HepG2 (cell line): ENCODE measurements at places on chromosomes 7 and 10.

DNA sequence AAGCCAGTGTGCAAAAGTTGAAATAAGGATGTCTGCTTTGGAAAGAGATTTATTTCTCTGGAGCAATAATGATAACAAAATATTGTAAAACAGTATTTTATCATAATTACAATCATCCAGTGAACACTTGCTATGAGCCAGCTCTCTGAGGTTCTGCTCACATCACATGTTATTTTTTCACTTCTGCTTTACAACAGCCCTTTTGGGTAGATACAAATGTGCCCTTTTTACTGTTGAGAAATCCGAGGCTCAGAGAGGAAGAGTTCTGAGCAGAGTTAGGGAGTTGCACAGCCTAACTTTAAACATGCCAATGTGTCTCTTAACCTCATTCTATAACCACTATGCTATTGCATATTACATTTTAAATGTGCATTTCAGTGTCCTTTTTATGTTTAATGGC lies 232.6 kb upstream of the CDC14C start:
- DNase-seq = no peak

DNA sequence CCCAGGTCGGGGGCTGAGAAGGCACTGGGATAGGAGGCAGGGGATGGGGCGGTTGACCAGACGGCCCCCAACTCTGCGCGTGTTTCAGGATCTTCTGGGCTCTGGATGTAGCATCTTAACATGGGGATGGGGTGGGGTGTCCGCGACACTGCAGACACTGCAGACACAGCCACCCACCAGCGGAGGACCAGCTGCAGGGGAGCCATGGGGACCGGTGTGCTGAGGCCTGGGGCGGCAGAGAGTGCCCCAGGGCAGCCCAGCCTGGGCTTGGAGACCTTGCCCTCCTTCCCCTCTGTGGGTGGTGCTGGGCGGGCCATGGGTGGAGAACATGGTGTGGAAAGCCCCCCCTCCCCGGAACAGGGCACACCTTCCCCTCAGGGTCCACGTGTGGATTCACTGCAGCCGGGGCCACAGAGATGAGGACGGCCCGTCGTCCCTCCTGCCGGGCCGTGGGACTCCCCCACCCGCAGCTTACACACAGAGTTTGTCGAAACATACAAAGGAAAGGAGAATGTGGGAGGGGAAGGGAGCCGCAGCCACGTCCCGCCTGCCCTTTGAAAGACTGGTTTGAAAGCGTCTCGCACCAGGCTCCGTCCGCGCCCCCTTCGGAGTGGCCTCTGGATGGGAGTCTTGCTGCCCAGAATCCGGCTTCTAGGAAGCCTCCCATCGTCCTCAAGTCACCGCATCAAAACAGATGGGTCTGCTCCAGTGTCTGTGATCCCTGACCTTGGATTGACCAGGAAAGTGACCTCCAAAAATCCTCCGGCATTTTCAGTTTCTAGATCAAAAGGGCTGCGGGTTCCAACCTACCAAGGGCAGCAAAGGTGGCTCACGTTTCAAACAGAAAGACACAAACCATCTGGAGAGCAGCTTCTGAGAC lies 91.5 kb upstream of the TCERG1L start:
- DNase-seq = no peak

DNA sequence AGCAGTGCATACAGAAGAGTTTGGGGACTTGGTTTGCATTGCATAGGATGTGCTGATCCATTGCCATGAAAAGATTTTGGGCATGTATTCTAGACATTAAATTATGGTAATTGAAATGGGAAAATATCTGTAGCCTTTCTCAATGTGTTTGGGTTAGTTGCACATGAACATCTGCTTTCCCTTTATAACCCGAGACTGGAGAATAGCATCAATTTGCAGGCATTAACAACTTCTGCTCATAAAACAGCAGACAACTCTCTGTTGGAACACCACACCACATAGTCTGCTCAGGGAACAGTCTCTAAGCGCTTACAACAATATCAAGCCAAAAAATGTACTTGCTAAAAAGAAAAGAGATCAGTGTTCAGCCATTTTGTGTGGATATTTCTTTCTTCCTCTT lies 1391.1 kb upstream of the LRRTM3 start:
- no peak for DNase-seq

- no peak for DNase-seq
Measured at GRCh38 chr7:43303740-43304241, 191.3 kb downstream of the HECW1 start.

GRCh38 chr10:35933940-35934641 lies 292.0 kb upstream of the FZD8 start:
- no peak for DNase-seq

- DNase-seq = no peak
Measured at GRCh38 chr7:9958486-9958885, 1015.2 kb upstream of the PHF14 start.

GRCh38 chr7:113446391-113446790 lies 328.0 kb upstream of the SMIM30 start:
- no peak for DNase-seq

- no peak for DNase-seq
Measured at GRCh38 chr10:72426986-72427385, 72.3 kb upstream of the DNAJB12 start.

DNA sequence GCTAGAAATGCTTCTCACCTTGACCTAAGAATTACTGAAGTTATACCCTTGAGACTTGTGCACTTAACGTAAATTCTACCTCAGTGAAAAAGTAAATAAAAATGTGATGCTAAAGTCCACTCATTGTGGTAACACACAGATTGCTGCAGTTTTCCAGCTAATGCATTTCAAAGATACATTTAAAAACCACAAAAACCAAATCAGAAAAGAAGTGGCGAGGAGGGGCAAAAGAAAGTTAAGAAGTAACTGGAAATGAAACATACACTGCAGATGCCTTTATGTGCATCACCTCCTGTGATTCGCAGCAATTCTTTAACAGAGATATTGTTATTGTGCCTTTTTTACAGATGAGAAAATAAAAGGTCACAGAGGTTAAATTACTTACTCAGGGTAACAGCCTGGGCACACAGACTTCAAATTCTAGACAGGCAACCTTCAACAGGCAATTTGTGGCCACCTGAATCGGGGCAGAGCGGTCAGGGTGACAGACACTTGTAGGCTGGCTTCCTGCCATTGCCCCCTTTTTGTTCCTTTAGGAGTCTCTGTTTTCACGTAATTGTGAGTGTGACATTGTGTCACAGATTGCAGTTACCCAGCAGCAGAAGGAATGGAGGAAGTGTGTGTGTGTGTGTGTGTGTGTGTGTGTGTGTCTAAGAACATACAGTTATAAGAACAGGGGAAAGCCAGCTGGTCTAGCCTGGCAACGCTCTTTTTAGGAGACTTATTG lies 1.9 kb downstream of the WIPF3 start:
- DNase-seq = no peak

DNA sequence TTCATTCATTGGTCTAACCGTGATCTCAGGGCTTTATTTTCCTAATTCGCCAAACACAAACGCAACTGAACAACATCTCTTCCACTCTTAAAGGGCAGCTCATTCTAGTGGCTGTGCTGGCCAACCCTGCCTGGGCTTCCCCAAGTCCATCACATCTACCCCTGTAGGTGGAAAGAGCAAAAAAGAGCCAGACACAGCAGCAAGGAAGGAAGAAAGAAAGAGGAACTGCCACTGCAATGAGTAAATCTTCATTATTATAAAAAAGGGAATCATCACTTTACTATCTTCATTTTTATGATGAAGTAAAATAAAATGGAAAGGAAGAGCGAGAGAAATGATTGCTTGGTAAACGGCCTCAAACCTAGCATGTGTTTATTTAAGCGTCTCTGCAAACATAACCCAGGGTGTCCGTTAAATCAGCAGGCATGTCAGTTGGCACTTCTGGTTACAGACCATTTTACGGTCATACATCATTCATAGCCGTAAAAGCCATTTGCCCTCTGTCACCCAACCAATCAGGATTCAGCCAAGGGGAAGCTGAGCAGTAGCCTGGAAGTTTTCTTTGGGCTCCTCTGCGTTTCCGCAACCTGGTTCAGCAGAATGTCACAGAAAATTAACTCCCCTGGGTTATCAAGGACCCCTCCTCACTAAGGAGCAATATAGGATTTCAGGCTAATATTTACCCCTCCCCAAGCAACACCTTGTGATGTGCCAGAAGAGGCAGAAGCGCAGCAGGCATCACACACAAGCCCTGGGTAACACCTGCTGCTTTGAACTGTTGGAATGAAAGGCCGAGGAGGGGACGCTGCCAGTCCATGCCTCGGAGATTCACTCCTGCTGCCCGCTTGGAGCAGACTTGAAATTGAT lies 234.0 kb downstream of the SNX10 start:
- no peak for DNase-seq

DNA sequence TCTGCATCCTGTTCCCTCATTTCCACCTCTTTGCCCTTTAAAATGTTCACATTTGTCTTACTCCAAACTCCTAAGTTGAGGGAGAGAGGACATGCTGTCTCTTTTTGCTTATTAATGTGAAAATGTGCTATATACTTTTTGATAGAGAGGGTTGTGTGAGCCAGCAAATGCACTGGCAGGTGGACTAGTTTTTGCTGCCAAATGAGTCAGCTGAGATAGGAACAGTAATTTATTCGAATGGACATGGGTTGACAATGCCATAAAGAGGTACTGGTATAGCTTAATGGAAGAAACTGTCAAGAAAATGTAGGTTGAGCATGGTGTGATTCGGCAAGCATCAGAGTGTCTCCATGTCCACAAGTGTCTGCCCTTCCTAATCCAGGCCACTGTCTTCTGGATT lies 9.2 kb upstream of the TRUB1 start:
- no peak for DNase-seq

GRCh38 chr10:32189400-32190084 lies 133.3 kb upstream of the KIF5B start:
- DNase-seq = peak; percentile 75

DNA sequence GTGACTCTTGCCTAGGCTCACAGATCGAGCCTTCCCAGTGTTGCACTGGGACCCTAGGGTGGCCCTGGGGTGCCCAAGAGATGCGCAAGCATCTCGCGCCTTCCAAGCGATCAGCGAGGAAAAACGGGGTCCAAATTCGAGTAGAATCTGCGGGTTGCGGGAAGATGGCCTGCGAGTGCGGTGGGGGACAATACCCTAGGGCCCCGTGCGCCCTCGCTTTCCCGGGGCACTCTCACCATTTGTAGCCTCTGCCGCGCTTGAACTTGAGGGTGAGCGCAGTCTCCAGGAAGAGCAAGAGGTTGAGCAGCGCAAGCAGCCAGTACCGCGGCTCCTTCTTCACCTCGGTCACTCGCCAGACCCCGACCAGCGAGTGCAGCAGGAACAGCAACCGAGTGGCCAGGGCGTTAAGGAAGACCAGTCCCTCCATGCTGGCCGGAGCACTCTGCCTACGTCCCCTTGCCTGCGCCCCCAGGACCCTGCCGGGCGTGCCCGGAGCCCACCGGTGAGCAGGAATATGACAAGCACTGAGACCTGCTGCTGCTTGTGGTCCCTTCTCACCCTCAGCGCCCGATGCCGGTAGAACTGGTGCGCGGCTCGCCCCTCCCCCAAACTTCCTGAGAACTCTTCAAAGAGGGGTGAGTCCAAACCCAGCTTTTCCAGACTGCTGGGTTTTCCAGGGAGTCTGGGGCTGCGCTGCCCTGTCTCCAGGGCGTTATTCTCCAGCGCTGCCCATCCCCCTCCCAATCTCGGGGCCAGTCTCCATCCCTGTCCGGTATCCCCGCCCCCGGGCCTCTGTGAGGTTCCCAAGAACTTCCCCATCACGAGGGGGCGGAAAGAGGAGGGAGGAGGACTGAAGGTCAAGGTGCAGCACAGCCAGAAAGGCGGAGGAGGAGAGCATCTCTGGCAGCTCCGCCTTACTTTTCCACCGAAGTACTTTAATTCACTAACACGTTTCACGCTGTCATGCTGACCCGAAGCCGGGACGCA lies at the start of gene TMEM26:
TMEM26 (minus strand) TSS at position 727 of the 987 bp plus-strand sequence; CDS start at position 427, 300 bp downstream.
- DNase-seq = no peak

DNA sequence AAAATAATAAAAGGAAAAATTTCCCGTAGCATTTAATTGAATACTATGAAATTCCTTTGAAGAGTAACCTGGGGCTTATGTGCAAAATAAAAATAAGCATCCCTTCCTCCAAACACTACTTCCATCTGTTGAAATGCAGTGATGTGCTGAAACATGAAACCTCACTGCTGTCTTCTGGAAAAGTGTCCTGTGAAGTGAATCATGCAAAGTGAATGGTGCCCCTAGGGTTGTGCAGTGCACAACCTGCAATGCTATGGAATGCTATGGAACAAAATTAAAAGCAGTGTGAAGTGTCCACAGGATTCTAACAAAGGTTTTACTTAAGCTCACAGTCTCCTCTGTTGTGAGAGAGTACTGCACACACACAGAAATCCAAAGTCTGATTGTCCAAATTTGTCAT lies 480.9 kb downstream of the ETV1 start:
- DNase-seq = no peak

DNA sequence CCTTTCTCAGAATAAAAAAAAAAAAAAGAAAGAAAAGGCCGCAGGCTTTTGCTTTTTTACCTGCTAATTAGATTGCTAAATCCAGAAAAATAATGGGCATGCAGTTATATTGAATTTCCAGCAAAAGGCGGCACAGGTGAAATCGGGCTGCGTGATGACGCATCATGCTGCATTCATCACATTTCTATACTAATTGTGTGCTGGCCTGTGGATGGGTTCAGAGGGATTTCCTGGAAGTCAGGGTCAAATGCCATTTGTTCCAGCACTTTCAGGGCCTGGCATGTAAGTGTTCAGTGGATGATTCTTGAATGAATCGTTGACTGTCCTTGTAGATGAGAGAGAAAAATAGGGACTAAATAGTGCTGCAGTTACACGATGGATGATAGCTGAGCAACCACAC lies 292.7 kb downstream of the CAMK1D start:
- no peak for DNase-seq

- no peak for DNase-seq
Measured at GRCh38 chr7:50803359-50804337, 21.0 kb upstream of the GRB10 start.

DNA sequence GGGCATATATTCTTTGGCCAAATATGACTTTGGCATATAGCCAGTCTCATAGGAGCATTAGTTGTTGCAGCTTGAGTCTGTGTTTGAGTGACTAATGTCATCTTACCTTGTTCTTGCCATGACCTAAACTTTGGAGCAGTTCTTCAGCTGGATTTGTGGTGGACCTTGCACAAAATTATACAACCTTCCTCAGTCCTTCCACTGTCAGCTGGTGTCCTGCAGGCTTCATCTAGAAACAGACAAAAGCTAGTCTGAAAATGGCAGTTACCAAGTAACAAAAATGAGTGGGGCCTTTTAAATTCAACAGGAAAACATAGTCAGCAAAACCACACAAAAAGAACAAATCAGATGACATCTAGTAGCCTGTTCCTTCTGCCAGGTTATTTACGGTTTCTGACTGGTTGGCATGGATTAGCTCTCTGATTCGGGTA lies 59.5 kb upstream of the HECTD2 start:
- no peak for DNase-seq

DNA sequence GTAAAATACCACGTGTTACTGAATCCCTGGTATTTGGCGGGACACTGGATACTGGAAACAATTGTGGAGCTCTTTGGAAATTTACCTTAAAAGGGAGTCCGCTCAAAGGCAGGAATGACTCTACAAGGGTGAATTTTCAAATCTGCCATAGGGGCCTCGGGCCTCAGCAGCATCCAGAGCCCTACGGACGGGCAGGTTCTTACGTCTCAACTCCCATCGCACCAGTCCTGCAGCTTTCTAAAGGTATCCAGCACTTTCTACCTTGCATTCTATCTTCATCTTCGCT lies 248 bp downstream of the PSPH start:
- no peak for DNase-seq

GRCh38 chr7:36280840-36281812 lies 108.5 kb upstream of the ANLN start:
- DNase-seq = no peak
